ENCODE measurements at places on chromosomes 6 and 20. TPM values are rescaled to one million over a fixed set of nuclear protein-coding genes. Genes with fewer than 3 reads are reported as not detected.

The SLC35D3 gene
- total RNA-seq, result not detected

GRCh38 chr6:53070806-53071205, 5.6 kb downstream of the FBXO9 start:
- no peak for DNase-seq

DNA sequence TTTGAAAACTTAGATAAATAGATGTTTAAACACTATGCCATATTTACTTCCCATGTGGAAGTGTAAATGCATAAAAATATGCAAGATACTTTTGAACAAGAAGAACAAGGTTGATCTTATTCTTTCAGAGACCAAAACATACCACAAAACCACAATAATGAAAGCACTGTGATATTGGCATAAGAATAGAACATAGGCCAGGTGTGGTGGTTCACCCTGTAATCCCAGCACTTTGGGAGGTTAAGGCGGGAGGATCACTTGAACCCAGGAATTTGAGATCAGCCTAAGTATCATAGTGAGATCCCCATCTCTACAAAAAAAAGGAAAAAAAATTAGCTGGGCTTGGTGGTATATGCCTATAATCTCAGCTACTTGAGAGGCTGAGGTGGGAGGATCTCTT, 66.5 kb downstream of the KCNS1 start:
- DNase-seq, result no peak

GRCh38 chr6:118334634-118335033, 213.5 kb upstream of the PLN start:
- DNase-seq, result no peak

The DEFB124 gene
- not detected for total RNA-seq

DNA sequence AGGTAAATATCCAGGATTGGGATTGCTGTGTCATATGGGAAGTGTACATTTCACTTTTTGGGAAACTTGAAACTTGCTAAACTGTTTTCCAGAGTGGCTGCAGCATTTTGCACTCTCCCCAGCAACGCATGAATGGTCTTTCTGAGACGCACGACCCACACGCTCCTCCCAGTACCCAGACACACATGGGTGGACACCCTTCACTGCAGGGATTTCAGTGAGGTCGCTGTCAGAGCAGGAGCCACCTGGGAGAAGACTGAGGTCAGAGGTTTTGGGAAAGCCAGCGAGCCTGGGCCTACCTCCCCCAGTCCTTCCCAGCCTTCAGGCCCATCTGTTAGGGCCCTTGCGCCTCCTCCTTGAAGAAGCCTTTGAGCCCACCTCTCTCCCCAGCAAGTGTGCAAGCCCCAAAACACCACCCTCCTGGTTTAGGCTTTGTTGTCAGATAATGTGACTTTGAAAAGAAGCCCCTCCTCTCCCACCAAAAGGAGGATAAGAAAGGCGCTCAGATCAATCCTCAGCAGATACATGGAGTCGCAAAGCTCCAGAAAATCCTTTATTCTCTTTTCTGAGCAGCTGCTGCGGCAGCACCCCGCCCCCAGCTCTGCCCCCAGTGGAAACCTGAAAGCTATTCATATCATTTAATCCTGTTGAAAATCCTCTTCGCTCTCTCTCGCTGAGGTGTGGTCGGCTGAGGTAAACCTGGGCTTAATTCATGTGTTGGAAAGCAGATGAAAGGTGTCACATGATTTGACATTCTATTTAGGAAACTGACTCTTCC, 12.7 kb upstream of the JAG1 start:
- DNase-seq, result no peak

DNA sequence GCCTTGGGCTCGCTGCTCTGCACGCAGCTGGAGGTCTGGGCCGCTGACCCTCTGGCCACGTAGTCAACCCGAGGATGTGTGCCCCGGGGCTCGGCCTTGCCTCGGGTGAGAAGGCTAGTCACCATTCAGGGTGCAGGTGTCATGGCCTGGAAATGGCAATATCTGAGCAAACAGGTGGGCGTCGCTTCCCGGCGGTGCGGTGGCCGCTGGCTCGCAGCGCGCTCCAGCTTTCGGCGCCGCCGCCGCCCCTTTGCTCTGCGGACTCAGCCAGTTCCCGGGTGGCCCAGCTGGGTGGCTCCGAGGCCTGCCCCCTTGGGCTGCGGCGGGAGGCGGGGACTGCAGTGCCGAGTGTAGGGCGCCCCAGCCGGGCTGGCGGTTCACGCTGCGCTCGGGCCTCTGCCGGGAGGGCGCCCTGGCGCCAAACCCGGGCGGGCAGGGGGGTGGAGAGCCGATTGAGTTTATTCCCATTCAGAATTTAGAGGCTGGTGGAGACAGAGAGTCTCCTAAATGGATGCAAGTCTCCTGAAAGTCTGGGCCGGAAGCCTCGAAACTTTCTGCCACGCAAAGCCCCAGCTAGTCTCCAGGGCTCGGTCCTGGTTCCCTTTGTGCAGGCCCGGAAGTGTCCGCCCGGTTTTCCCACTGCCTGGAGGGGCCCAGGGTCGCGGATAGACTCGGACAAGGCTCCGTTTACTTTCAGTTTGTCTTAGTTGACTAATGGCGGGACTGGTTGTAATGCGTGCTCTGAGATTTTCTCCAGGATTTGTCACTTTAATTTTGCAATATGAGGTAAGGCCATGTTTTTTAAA, 11.3 kb upstream of the TFAP2A start:
- no peak for DNase-seq

DNA sequence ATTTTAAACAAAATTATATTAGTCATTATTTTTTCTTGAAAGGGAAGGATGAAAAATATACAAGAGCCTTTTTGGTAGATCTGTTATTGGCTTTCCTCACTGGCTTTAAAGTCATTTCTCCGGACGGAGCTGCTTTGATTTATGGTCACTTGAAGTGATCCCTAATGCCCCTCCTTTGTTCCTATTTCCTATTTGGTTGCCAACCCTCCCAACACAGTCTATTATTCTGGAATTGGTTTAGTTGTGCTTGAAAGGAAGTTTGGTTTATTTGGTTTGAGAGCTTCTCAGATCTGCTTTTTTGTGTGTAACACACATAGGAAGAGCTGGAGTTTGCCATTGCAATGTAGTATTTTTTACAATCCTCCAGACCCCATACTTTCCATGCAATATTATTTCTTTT, 347.9 kb downstream of the RFPL4B start:
- DNase-seq, result no peak

DNA sequence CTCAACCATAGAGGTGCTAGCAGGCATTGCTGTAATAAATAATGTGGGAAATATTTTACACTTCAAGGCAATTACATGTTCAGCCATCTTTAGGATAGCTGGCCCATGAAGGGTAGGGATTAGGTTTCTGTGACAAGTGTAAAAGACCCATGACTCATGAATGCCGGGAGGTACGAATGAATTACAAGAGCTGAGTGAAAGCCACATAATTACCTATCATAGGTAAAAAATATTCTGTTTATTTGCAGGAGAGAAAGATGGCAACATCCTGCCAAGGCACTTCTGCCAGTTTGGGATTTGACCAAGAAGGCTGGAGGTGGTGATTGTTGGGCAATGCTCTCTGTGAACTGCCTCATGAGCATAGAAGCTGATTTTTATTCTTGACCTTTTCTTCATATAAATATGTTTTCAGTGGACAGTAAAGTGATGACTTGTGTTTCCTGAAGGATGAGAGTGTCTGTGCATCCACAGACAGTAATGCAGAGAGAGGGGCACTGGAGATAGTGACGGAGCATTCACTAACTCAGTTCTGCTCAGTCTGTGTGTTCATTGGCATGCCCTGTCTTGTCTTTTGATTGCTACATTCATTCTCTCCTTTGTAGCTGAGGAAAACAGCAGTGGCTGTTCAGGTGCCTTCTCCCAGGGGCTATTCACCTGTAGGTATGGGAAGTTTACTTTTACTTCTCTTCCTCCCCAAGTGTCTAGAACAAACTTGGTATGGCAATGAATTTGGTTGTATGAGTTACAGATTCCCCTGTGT, 481.1 kb downstream of the TFAP2B start:
- DNase-seq, result no peak

The TREML2 gene
- total RNA-seq, result not detected

DNA sequence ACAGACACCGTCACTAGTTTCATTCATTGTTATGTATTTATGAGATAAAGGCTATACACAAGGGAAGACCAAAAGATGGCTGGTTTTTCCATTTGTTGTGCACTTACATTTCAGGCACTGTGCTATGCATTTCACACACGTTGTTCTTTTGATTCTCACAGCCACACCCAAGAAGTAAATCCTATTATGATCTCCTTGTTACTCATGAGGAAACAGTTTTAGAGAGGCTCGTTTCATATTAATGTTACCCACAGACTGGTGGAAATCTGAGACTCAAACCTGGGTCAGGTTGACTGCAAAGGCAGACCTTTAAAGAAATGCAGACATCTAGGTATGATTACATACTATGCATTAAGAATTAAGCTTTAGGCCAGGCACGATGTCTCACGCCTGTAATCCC, 34.9 kb downstream of the SHLD1 start:
- DNase-seq, result no peak

The VSTM2L gene
- total RNA-seq, result 5.7 TPM

DNA sequence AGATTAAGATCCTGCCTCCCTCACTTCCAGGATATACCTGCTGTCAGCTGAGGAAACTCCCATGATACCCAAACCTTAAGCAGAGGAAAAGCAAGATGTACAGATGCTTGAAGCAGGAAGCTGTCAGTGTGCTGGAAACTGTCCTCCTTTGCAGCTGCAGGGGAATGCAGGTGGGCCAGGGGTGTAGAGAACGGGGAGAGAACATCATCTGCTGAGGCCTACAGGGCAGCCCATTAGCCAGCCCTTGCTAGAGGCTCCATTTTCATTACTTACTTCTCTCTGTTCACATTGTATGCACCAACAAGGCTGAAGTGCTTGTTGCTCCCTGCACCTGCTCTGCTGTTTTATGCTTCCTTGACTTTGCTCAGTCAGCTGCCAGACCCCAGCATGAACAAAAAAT, 119.1 kb downstream of the PRND start:
- DNase-seq, result no peak

The TAF4 gene
- 8.5 TPM for total RNA-seq

DNA sequence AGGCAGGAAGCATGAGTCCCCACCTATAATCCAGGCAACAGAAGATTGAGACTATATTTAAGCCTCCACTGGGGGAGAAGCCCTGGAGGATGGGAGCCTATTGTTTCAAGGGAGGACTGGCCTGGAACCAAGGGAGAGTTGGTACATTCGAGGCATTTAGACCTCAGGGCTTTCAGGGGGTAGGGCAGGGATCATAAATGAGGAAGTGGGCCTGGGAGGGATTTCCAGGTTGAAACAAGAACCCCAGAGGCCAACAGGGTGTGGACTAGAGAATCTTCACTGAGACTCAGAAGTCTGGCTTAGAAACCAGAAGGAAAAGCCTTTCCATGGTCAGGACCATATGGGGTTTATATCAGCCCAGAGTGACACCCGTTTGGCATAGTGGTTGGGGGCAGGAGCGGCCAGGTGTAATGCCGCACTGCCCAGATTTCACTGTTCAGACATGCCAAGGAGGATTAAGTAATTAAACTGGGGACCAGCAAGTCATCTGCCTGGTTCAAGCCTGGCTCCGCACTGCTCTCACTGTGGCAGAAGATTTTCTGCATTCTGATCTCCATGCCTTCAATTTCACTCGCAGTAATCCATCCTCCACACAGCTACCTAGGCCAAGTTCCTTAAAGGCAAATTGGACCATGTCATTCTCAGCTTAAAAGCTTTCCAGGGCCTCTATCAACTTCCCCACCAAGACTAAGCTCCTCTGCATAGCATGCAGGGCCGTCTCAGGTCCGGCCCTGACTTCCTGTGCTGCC, 17.8 kb downstream of the LRFN2 start:
- no peak for DNase-seq

The RTEL1 gene
- total RNA-seq, result 17.4 TPM

DNA sequence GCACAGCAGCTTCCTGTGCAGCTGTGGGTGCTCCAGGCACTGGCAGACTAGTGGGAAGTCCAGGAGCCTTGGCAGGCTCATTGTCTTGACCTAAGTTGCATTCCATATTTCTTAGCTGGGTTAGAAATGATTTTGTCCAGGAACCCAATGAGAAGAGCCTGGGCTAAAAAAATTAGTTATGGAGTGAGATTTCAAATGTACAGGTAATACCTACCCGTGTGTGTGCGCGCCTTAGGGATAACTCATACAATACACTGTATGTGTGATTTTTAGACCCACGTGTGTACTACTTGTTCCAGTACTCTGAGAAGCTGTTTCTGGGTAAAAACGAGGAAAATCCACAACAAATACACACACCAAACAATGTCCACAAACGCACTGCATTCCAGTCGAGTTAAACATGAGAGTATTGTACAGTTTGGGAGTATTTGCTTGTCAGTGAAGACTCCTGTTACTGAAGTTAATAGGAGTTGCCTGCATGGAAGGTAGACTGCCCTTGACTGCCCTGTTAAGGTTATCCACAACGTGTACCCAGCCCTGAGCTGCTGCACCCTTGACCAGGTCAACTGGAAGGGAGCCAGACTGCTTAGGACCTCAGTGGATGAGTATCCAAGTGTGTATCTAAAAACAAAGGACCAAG, 1.4 kb downstream of the PAQR8 start:
- no peak for DNase-seq

DNA sequence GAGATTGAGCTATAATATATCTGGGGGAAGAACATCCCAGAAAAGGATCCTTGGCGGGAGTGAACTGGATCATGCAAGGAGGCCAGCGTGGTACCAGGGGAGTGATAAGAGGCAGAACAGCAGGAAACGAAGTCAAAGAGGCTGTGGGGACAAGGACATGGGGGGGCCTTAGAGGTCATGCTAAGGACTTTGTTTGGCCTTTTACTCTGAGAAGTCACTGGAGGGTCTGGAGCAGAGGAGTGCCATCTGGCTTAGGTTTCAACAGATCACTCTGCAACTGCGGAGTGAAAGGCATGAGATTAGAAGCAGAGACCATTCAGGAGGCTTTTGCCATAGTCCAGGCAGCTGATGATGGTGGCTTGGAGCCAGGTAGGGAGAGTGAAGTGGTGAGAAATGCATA, 24.3 kb downstream of the MRAP2 start:
- no peak for DNase-seq

DNA sequence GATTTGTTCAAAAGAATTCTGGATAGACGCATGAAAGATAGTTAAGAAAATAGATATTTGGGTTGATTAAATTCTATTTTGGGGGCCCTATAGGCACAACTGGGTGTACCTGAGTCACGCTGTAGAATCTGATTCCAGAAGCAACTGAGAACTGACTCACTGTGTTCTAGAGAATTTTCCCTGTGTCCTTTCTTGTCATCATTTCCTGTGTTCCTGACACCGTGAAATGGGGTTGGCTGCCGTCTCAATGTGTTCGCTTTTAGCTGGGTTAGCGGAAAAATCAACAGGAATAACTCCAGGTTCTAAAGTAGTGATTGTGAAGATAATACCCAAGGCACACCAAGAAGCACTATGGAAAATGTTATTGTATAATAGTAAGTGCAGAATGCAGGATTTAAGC, 5.0 kb downstream of the GCNT2 start:
- no peak for DNase-seq

Data from uterus (tissue), 4 donors.